Astrocyte of the hippocampus (primary cell): ENCODE measurements at places on chromosomes 13 and 19.
A peak's percentile ranks its signal among the peaks of the same experiment; 100 is the strongest.

DNA sequence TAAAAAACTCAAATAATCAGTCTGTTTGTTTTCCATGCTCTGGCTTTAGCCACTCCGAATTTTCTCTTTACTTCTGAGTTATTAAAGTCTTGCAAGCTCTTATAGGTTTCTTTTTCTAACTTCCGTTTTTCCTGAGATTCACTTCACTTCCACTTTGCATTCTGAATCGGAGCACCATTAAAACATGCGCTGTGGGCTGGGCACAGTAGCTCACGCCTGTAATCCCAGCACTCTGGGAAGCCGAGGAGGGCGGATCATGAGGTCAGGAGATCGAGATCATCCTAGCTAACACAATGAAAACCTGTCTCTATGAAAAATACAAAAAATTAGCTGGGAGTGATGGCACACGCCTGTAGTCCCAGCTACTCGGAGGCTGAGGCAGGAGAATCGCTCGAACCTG, 357.9 kb downstream of the SLITRK6 start:
- no peak for DNase-seq

DNA sequence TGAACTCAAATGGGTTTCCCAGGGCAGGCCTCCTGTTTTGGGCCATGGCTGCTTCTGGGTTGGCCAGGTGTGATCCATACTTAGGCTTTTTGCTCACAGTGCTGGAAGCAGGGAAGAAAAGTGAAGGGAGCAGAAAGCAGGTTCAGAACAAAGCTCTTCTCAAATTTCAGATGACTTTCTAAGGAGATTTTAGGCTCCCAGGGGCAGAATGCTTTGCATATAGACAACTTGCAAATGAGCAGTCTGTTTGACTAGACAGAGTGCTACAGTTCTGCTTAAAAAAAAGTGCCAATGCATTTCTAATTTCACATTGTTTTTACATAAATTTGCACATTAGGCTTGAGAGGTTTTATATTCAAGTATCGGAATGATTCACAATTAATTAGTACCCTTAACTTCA, 2.6 kb upstream of the SLC10A2 start:
- DNase-seq, result no peak

- DNase-seq, result no peak
Observed at GRCh38 chr13:94966422-94966955, 254.1 kb upstream of the SOX21 start.

DNA sequence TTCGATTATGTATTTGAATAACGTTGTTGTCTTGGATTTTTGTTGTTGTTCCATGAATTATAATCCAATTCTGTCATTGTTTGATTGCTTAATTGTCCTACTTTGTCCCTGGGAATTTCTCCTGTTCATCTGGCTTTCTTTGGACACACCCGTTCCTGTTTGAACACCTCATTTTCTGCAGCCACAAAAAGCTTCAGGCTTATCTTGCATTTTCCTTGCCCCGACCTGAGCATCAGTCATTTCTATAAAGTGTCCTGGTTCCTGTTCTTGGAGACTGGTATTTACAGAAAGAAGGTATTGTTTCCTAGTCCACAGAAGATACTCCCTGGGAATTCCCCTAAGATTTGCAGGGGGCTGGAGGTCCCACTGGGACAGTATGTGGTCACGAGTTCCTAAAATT, 731.8 kb upstream of the ARGLU1 start:
- no peak for DNase-seq

- DNase-seq, result no peak
Observed at GRCh38 chr13:59345311-59345710, 818.4 kb downstream of the DIAPH3 start.

DNA sequence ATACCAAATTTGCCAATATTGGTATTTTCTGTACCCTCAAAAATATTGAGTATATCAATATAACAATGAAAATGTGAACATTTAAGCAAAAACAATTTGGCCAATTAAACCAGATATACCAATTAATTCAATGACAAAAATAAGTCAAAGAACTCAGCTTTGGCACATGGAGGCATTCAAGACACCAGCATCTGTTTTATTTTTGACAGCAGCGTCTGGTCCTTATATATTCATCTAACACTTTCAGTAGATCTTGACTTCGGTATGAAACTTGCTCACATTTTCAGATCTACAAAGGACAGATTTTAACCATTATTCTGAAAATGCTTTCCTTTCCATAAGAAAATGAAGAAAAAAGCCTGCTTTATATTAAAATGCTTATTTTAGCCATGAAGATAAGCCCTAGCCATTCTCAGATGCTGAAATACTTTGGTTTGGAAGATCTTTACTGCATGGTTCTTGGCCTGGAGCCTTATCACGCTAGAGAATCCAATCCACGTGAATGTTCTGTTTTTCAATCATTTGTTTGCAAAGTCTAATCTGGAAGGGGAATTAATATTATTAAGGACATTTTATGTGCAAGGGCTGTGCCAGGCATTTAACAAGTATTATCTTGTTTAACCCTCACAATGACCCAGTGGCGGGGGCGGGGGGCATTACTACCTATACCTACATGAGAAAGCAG, 132.2 kb downstream of the DLEU7 start:
- DNase-seq, result no peak

DNA sequence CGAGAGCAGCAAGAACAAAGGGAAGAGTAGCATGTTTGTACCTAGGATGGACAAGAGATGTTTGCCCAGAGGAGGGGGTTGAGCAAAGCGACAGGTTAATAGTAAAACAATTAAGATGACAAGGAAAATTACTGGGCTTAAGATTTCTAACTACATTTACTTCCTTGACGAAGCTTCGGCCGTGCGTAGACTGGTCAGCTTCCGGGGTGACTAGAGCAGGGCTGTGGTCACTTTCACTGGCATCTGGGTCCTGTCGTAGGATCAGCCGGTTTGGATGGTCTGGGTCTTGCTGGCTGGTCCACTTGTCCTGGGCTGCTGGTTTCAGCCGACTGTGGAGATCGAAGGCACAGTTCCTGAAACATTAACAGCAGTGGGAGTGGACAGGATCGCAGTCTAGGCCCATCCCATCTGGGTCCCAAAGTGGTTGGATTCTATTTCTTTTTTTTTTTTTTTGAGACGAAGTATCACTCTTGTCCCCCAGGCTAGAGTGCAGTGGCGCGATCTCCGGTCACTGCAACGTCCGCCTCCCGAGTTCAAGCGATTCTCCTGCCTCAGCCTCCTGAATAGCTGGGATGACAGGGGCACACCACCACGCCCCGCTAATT, 5.0 kb upstream of the BSG start:
- no peak for DNase-seq

GRCh38 chr19:49567861-49568441, 12.4 kb downstream of the NOSIP start:
- no peak for DNase-seq

GRCh38 chr13:110665491-110666254, 40.2 kb downstream of the CARS2 start:
- DNase-seq, result no peak

- DNase-seq, result no peak
Observed at GRCh38 chr13:63737418-63737817, 2321.8 kb upstream of the PCDH20 start.

DNA sequence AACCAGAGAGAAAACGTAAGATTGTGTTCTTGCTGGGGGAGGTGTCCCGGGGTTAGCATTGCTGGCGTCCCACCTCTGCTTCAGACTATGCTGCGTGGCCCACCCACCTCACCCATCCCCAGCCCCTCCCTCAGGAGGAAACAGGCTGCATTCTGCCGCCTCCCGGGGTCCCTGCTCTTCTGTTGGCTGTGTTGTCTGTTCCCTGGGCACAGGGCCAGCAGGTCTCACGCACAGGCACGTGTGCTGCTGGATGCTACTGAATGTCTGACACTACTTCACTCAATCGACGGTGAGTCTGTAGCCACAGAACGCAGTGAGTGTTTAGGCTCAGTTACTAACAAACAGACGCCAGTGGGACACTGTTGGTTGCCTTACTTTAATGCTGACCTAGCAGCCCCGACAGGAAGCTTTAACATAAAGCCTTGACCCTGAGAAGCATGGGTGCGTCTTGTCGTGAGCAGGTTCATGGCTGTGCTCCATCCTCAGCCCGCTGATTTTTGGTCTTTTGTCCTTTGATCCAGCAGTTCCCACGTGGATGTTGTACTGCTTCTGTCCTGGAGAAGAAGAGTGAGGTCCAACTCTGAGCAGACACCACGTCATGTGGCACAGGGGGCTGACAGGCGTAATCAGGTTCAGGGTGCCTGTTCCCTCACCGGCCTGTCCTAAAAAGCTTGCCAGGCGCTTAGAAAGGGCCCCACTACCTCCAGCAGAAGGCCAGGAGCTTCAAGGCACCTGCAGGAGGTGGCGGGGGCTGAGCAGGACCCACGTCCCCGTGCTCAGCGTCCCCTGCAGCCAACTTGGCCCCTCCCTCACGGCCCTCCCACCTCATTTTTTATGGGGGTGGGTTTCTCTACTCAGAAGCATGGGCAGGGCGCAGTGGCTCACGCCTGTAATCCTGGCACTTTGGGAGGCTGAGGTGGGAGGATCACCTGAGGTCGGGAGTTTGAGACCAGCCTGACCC, 26.0 kb downstream of the NAXD start:
- peak; percentile 41 for DNase-seq

- DNase-seq, result no peak
Observed at GRCh38 chr19:18392926-18393325, 4.5 kb downstream of the LRRC25 start.

DNA sequence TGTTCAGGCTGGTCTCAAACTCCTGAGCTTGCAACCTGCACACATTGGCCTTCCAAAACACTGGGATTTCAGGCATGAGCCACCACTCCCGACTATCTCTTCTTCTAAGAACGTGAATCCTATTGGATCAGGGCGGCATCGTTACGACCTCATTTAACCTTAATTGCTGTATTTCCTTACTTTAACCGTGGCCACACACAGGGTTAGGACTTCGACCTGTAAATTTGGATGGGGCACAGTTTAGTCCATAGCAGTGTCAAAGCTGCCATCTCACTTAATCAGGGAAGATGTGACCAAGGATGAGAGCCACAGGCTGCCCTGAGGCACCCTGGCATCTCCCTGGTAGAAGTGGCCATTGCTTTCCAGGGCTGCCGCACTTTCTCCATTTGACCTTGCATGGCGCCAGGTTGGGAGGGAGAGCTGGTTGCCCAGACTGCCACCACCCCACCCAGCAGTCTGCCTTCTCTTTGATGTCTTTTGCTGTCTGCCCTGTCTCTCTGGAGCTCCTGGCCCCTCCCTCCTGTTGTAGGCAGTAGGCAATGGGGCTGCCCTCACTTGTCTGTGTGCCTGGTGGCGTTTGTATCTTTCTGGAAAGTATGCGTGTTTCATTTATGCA, 141.3 kb upstream of the RNF113B start:
- no peak for DNase-seq

- no peak for DNase-seq
Observed at GRCh38 chr19:821825-822503, at the start of gene PLPPR3. TSS of gene PLPPR3 (minus strand) at chr19:821955. CDS start at chr19:821559, 396 bp downstream.

DNA sequence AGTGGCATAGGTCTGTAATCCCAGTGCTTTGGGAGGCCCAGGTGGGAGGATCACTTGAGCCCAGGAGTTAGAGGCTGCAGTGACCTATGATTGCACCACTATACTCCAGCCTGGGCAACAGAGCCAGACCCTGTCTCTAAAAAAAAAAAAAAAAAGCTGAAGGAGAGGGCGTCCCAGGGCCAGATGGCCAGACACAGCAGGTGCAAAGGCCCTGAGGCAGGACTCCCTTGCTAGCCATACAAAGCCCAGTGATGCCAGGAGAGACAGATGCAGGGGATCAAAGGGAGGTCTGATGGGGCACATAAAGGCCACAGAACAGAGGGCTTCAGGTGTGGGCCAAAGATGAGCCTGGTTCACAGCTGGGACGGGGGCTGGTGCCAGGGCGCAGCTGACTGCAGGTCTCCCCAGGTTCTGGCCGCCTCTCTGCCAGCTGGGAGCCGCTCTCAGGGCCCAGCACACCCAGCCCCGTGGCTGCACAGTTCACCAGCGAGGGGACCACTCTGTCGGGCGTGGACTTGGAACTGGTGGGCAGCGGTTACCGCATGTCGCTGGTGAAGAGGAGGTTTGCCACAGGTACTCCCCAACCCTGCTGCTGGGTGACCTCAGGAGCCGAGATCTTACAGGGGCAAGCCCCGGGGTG, 7.5 kb upstream of the B3GNT3 start:
- DNase-seq, result no peak

- DNase-seq, result no peak
Observed at GRCh38 chr19:29040292-29040691, 172.7 kb downstream of the UQCRFS1 start.

- no peak for DNase-seq
Observed at GRCh38 chr13:24128962-24129361, 31.6 kb upstream of the SPATA13 start.

DNA sequence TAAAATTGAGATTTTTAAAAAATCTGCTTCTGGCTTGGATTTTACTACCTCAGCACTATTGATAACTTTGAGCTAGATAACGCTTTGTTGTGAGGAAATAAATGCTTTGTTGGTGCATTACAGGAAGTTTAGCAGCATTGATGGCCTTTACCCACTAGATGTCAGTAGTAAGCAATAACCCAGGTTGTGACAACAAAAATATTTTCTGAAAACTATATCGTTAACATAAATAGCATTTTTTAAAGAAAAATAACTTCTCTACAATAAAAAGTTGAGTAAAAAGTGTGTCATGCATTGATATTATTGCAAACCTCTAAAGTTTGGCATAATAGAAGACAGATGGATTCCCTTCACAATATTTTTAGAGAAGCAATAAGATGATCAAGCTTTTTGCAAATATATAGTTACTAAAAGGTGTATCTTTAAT, 1246.5 kb downstream of the UQCRFS1 start:
- peak; percentile 47 for DNase-seq

- no peak for DNase-seq
Observed at GRCh38 chr13:25768838-25769237, 283.0 kb downstream of the SHISA2 start.

GRCh38 chr19:55370305-55370988, at the start of gene IL11:
TSS of gene IL11 (minus strand) at chr19:55370463. CDS start at chr19:55370310, 153 bp downstream.
- peak; percentile 89 for DNase-seq

DNA sequence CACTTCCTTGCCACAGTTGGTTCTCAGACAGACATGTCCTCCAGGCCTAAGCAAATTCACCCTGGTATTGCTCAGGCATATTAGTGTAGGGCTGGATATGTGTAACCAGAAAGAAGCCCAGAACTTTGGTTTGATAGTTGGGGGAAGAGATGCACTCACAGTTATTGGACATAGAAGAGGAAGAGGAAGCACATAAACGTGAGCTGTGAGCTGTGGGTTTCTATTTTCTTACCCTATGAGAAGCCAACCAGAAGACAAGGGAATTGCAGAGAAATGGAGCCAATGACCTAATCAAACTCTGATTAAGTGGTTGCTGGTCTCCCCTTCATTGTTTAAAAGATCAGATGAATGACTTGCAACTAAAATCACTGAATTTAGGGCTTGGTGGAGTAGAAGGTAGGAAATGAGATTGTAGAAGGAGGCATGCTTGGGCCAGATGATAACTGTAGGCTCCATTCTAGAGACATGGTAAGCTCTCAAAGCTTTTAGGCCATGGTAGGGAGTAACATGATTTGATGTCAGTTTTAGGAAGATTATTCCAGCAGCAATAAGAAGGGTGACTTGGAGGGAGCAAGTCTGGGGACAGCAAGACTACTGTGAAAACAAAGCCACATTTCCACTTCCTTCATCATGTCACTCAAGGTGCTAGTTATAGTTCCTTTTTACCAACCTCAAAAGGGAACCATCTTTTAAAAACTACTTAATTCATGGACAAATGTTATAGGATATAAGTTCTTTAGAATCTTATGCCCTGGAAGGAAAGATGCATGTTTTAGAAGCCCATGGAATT, 24.1 kb upstream of the WDFY2 start:
- DNase-seq, result no peak
